Right hindlimb (tissue), 1 donor: ENCODE measurements at places on chromosomes 5 and 9.

DNA sequence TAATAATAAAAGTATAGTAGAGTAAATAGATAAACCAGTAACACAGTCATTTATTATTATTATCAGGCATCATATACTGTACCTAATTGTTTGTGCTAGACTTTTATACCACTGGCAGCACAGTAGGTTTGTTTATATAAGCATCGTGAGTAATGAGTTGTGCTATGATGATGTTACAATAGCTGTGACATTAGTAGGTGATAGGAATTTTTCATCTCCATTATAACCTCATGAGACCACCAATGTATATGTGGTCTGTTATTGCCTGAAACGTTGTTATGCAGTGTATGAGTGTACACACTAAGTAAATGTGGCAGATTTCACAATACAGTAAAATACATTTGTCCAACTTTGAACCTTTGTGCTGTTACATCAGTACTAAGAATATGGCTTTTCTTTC lies 72.7 kb upstream of the SPATA31D4 start:
- DNase-seq = no peak

- no peak for DNase-seq
Observed at GRCh38 chr5:55857247-55857640, 6.1 kb downstream of the IL31RA start.

DNA sequence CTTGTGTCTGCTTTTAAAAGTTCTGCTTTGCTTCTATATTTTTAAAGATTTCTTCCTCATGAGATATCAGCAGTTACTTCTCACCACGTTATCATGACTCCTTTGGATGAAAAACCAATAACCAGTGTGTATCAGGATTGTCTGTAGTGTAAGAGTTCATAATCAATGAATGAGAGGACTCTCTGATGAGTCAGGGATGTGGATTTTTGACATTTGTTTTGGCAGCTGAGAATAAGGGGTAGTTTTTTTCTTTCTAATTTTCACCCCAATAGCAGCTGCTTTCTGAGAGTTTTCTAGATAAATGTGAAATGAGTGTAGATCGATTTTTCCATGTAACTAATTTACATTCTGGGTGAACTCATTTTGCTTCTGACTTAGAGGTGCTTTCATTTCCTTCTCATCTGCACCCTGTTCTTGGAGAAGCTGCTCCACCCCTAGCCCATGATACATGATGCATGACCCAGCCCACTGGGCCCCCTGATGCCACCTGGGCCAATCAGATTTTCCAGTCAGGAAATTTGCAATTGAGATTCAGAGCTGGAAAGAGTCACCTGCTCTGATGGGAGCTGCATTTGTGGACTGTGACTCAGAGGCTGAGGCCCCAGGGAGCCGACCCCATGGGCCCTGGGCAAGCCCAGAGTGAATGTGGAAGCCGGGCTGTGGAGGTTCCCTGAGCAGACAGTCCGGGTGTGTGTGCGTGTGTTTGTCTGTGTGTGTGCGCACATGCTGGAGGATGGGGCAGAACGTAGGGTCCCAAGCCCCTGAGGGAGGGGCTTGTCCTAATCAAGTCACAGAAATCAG lies 159.3 kb downstream of the RGS3 start:
- peak; percentile 49 for DNase-seq

DNA sequence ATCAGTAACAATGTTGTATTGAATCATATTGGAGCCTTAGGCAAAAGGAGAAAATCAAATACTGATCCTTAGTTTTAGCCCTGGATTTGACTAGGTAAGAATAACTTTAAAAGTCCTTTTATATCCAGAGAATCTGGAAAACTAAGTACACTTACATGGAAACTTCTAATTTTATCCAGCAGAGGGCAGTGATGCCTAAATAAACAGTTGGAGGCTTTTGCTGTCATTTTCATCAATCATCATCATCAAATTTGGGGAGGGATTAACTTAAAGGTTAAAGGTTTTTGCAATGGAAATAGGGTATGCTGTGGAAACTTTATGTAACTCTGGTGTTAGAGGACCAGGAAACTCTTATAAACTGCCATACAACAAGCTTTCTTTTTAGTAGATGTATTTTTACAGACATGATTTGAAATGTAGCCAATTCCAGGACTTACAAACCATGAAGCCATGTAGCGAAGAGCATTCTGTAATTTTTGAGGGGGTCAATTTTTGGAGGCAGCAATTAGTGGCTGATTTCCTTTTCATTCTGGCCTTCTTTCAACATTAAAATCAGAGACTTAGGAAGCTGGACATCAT lies 112.7 kb downstream of the OSTF1 start:
- DNase-seq = no peak

- no peak for DNase-seq
Observed at GRCh38 chr9:73179589-73179988, 27.9 kb downstream of the ANXA1 start.

DNA sequence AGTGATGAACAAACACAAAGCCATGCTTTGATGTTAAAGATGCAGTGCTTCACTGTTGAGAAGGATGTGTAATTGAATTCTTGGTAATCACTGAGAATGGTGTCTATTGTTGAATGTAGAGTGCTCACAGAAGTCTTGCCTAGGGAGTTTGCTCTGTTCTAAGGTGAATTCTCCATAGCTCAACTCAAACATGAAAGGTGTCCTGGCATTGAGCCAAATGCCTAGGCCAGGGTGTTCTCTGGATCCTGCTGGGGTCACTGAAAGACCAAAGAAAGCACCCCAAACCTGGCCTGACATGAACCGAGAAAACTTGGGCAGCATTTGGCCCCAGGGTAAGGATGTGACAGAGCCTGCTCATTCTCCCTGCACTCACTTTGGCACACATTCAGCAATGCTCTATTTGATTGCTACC lies 217.3 kb downstream of the ARL15 start:
- no peak for DNase-seq

DNA sequence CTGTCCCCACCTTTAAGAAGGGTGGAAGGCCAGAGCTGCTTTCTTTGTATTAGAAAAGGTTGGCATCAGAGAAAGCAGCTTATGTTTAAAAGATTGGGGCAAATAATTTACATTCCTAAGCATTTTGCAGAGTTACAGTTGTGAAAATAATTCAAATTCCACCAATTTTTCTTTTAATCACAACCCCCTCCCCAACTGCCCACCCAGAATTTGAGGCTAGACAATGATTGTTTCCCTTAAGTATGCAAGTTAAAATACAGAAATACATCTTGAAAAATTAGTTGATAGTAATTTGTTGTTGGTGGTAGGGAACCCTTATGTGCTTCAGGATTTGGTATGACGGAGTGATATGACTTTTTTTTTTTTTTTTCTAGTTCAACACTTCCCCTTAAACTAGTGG lies 133.0 kb downstream of the ZSWIM6 start:
- DNase-seq = no peak

- no peak for DNase-seq
Observed at GRCh38 chr5:122773619-122774018, 1.3 kb upstream of the SNX2 start.

GRCh38 chr9:125754096-125754495 lies 6.9 kb downstream of the PBX3 start:
- DNase-seq = no peak

GRCh38 chr9:32180597-32180996 lies 203.8 kb upstream of the ACO1 start:
- no peak for DNase-seq

DNA sequence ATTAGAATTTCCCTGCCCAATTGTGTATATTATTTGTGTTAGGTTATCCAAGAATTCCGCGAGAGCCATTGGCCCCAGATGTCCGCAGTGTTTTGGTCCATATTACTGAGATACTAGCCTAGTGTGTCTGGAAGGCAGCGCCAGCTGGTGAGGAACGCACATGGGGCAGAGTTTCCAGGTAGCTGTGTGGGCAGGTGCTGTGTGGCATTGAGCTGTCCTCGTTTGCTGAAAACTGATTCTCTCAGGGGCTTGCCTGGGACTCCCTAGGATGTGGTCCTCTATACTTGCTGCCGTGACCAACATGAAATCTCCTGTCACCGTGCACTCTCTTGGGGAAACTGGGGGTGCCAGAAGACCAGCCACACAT lies 288.7 kb downstream of the FANCC start:
- no peak for DNase-seq

- DNase-seq = no peak
Observed at GRCh38 chr9:38183994-38184568, 115.1 kb upstream of the SHB start.

DNA sequence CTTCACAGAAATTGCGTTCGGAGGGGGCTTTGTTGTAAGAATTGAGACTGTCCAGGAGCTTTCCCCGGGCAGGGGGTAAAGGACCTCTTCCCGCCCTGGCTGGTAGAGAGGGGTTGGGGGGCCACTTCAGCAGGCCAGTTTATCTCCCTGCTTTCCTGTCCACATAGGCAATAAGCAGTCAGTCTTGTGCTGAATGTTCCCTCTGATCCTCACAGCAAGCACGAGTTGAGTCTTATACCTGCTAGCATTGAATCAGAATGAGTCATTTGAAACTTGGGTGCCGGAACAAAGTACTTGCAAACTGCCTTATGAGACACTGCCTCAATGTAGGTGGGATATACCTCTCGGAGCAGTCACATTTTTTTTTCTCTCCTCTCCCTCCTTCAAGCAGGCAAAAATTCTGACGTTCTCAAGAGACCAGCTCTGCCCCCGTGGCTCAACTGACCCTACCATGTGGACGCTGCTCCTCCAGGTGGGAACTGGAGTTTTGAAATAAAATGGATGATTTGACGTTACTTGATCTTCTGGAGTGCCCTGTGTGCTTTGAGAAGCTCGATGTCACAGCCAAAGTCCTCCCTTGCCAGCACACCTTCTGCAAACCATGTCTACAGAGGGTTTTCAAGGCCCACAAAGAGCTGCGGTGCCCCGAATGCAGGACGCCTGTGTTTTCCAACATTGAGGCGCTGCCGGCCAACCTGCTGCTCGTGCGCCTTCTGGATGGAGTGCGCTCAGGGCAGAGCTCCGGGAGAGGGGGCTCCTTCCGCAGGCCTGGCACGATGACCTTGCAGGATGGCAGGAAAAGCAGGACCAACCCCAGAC lies 1.3 kb downstream of the SH3RF2 start:
- no peak for DNase-seq

DNA sequence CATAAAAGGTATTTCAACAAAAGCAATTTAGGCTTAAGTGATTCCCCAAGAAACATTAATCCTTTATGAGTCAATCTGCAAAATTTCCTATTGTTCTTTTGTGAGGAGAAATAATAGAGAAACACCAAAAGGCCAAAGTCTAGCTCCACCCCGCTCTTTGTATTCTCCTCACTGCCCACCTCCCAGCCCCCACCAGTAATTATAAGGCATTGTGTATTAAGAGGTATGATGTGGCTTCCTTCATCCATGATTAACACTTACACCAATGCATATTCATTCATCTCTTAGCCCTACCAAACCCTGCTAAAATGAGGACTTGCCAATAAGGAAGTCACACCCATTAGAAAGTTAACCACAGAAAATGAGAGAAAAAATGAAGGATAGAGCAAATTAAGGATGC lies 105.3 kb upstream of the SPATA31D4 start:
- DNase-seq = no peak

- DNase-seq = no peak
Observed at GRCh38 chr5:10063997-10064396, 185.7 kb downstream of the ATPSCKMT start.

DNA sequence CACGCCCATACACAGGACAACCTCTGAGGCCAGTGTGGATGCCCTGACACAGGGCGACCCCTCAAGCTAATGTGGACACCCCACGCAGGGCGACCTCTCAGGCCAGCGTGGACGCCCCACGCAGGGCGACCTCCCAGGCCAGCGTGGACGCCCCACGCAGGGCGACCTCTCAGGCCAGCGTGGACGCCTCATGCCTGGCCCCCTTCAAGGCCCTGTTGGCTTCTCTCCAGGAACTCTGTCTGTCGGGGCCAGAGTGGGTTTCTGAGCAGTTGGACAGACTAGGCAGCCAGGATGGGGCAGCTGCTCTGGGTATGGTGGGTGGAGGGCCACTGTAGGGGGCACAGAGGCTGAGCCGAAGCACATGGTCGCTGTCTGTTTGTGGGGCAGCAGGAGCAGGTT lies 47.4 kb downstream of the LMX1B start:
- DNase-seq = no peak

- DNase-seq = no peak
Observed at GRCh38 chr9:70883056-70883455, 238.4 kb downstream of the TRPM3 start.

- no peak for DNase-seq
Observed at GRCh38 chr5:120096413-120096812, 367.7 kb upstream of the PRR16 start.
